Erythroblast (primary cell): ENCODE measurements at places on chromosomes 7 and 10.

DNA sequence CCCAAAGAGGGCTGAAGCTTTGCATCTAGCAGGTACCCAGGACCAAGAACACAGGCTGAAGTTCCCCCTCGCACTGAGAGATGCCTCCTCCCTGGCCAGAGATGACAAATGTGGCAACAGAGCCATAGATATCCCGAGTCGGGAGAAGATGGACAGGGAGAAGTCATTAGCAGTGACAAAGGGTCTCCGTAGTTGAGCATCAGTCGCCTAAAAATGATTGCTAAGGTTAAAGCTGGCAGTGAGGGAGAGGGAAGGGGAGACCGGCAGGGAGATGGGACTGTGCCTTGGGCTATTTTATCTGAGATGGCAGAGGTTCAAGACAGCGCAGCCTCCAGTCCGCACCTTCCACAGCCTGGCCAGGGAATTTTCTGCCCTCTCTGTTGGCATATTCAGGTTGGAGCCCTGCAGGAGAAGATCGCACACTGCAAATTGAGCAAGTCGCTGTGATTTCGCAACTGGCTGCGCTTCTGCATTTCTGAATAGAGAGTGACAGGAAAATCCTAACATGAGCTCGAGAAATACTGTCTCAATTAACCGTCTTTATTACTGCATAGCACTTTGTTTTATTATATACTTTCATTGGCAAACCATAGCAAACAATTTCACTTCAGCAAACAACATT is 238.9 kb upstream of the GPR26 start:
- DNase-seq, result no peak

- DNase-seq, result no peak
Measured at GRCh38 chr7:142372727-142373126, 114.9 kb upstream of the PRSS58 start.

GRCh38 chr10:43262397-43262901 is 4.4 kb downstream of the RASGEF1A start:
- no peak for DNase-seq

DNA sequence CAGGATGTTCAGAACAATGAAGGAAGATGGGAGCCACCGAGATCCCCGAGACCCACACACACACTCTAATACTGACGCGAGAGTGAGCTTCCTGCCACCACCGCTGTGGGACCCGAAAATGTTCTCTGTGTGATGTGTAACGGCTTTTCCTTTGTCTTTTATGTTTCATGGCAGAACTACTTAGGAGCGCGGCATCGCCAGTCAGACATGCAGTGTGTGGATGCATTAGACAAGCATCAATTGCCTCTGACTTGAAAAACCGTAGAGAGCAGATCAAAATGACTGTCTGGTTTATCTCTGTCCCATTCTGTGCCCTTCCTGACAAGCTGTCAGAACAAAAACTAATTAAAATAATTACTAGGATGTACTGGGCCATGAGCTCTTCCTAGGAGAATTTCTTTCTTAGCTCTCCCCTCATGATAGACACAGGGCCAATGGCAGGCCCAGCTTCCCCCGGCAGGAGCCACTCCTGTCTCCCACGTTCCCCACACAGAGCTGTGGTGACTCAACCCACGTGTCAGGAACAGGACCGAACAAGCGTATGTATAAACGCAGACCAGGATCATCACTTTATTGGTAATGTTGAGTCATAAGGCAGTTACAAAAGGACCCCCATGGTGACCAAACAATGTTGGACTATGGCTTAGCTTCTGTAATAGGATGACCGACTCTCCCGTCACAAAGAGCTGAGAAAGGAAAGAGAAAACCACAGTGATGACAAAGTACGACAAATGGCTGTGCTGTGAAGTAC is 705.0 kb downstream of the PARD3 start:
- DNase-seq, result no peak

- peak; percentile 8 for DNase-seq
Measured at GRCh38 chr10:69757553-69758309, 44.0 kb upstream of the COL13A1 start.

DNA sequence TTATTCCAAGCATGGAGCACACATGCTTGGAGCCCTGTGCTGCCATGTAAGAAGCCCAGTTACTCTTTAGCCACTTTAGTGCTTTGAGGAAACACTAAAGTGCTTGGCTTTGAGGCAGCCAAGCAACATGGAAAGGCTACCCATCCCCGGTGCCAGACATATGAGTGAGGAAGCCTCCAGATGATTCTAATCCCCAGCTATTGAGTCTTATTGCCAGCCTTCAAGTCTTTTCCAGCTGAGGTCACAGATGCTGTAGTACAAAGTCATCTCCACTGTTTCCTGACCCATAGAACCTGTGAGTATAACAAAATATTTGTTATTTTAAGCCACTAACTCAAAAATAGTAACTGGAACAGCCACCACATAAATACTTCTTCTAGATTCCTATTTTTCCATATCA is 91.4 kb upstream of the CYP26C1 start:
- DNase-seq, result no peak

DNA sequence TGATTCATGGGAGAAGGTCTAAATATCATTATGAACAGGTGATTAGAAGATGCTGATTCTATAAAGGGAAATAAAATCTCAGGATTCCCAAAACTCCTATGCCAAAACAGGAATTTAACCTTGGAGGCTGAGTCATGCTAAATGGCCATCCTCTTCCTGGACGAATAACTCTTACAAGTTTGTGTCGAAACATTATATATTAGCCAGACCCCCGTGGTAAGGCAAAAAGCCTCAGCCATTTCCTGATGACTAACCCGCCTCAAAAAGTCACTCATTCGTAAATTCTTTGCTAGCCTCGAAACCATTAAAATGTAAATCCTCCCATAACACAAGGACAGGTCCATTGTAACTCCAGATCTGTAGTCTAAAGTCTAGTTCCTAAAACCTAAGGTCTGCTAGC is 32.0 kb downstream of the CUL2 start:
- no peak for DNase-seq

- no peak for DNase-seq
Measured at GRCh38 chr7:117659531-117660011, 179.7 kb downstream of the CFTR start.

DNA sequence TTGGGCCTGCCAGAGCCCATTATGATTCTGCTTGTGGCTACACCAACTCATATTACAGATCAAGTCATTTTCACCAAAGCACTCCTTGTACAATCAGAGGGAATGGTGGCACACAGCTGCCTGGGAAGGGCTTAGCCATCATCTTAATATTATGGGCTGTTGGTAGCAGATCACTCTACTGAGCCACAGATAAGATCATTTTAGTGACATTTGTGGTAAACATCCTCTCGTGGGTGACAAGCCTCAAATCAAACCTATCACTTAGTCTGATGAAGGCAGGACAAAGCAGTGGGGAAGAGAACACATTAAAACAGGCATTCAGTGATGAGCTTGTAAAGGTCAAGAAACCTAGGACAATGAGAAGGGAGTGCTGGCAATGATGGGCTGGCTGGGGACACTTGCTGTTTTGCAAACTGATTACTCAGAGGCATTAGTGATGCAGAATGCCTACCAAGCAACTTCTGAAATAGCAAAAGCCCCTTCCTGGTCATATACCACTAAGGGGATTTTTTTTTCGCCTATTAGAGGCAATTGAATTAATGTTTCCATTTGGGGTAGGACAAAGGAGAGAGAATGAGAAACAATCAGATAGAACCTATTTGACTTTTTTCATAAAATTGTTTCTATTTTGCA is 137.5 kb upstream of the WDR11 start:
- DNase-seq, result no peak

DNA sequence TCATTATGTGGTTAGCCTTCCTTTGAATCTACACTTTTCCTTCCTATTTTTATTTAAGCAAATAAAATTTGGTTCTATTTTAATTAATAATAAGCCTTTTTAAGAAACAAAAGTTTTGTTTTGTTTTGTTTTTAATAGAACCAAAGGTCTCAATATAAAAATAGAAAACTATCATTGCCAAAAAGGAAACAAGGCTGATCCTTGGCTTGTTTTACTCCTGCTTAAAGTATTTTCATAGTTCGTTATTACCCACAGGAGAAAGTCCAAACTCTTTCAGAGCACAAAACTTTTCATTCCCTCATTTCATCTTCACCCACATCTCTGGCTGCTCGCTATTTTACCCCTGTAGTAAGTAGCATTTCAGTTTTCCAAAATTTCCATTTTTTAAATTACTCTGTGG is 374.8 kb downstream of the SEMA3D start:
- no peak for DNase-seq

DNA sequence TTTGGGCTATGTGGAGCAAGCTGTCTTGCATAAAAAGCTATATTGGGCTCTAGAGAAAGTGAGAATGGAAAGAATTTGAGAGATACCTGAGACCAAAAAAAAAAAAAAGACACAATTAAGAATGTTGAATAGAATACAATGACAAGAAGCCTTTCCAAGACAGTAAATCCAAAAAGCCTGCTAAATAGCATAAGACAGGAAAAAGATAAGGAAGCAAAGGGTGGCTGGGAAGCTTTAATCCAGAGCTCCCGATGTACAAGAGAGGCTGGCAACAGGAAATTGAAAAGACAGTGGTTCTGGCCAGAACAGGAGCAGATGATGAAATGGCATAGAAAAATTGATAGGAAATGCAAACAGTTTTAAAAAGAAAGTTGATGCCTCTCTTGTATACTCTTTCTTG is 174.9 kb downstream of the CACNA2D1 start:
- no peak for DNase-seq

DNA sequence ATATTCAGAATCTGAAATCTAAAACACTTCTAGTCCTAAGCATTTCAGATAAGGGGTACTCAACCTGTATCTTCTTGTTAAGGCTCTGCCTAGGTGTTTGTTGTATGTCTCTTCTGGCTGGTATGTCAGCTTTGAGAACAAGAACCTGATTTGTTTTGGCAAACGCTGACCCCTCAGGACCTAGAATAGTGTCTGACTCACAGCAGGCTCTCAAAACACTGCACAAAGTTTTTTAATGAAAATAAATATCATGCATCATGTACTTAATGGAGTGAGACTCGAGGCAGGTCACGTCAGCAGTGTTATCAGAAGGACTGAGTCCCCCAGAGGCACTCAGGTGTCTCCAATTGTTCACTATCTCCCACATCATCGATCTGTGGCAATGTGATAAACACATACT is 99.1 kb downstream of the GLI3 start:
- no peak for DNase-seq

DNA sequence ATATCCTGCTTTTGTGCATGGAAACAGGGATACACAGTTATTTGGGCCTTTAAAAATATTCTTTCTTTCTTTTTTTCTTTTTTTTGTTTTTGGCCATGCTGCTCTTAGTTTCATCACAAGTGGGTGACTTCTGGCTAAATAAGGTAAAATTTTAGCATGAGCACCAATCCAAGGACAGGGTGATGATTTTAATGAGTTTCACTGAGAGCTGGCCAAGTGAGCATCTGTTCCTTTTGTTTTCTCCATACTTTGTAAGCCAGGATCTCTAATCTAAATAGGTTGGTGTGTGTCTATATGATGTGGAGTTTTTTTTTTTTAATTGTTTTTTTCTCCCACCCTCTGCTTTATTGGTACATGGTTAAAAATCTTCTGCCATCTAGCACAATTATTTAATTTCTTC is 106.8 kb downstream of the POLL start:
- no peak for DNase-seq

- DNase-seq, result no peak
Measured at GRCh38 chr10:89669985-89670384, 24.9 kb upstream of the PANK1 start.

DNA sequence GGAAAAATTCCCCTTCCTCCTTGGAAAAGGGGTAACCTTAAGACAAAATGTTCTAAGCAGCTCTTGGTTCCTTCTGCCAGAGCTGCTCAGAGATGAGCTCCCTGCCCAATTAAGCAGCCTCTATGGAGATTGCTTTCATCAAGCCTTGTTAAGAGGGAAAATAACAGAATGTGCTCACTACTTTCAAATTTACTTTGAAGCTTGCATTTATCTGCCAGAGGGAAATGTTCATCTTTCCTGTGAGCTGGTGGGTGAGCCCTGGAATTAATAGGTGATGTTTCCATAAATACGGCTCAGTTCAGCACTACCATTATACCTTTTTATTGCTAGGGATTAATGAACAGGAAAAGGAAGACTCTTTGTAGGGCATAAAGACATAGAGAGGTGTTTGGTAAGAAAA is 549.0 kb downstream of the REEP3 start:
- DNase-seq, result no peak

GRCh38 chr10:18554479-18554878 is 96.9 kb downstream of the NSUN6 start:
- DNase-seq, result no peak

DNA sequence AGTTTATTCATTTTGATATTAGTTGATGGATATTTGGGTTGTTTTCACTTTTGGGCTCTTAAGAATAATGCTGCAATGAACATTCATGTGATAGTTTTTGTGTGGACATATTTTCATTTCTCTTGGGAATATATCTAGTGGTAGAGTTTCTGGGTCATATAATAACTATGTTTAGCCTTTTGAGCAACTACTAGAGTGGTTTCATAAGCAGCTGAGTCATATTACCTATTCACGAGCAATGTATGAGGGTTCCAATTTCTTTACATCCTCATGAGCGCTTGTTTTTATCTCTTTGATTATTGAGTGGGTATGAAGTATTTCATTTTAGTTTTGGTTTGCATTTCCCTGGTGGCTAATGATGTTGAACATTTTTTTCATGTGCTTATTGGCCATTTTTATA is 182.6 kb downstream of the PON1 start:
- DNase-seq, result no peak

DNA sequence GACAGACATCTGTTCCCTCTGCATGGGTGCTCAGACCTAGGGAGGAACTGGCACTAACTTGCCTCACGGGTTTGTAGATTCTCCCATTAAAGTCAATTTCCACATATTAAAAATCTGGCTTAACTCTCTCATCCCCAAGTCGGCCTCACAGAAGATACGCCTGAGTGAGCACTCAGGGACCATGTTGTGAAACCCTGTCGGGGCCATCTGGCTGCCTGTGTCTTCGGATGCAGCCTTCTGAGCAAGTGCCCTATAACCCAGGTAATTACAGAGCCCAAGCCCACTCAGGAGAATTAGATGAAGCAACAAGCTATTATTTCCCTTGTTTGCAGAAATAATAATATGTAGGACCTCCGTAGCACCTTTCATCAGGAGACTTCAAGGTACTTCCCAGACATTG is 219.3 kb upstream of the GLI3 start:
- DNase-seq, result no peak

DNA sequence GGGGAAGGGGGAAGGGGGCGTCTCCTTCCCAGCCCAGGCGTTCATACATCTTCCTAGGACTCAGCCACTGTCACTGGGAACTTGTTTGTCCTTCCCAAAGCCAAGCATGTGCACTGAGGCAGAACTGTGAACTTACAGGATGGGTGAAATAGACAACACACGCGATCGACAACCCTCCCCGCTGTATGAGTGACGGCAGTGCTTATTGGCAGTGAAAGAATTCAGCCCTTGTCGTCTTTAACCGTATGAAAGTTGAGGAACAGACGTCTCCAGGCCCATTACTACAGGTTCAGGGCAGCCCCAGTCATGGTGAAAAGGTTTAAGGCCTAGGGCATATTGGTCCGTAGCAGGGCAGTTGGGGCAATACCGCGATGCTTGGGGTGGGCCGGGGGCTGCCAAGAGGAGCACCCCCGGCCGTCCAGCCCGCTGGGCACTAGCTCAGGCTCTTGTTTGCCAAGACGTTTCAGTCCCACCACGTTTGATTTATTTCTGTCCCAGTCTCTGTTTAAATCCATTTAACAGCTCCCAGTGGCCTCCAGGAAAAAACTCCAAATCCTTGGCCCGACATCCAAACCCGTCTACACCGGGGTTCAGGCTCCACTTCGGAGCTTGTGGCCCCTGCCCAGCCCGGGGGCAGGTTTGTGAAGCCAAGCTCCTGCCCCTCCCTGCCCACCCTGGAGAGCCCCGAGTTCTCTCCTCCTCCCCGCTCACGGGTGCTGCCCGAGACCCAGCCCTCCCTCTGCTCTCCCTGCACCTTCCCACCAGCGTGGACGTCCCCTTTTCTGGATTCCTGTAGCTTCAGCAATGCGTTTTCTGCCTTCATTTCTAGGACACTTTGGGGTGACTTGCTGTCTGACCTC is 159.8 kb downstream of the DNAJB6 start:
- no peak for DNase-seq
